AG20443 (cell line): ENCODE measurements at places on chromosomes 7 and 10.

GRCh38 chr10:77068969-77069368 is 568.6 kb downstream of the KCNMA1 start:
- no peak for DNase-seq

- no peak for DNase-seq
Observed at GRCh38 chr10:69242040-69242851, 22.1 kb downstream of the HKDC1 start.

- DNase-seq: no peak
Observed at GRCh38 chr7:98267303-98267702, 14.2 kb upstream of the BRI3 start.

DNA sequence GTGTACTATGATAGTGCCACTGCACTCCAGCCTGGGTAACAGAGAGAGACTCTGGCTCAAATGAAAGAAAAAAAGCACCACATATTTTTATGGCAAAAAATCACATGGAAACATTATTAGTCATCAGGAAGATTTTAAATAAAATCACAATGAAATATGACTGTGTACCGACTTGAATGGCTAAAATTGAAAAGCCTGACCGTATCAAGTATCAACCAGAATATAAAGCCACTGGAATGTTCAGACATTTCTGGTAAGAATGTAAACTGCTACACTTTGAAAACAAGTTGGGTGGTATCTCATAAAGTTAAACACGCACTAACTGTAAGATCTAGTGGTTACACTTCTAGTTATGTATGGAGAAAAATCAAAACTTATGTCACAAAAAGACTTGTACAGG is 306.7 kb upstream of the MBL2 start:
- no peak for DNase-seq

DNA sequence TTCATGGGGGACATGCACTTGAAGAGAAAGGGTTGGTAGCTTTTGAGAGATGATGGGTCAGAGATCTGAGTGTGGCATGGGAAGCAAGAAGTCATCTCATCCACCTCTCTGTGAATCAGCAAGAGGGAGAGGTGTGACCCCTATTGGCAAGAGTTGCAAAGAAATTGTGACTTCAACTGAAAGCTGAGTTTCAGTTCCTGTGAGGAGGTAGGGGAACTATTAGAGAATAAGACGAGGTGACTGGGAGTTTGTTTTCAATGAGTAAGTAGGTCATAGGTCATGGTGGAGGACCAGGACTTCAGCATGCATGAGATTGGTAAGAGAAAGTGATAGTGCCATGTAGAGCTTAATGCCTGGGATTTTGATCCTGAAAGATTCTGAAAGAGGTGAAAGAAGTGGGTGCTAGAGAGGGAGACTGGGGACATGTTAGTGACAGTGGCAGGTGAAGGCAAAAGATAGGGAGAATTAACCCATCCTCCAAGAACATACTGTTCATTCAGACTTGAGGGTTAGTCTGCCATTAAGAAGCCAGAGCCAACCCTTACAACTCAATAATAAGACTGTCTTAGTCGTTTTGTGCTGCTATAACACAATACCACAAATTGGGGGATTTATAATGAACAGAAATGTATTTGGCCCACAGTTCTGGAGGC is 75.5 kb upstream of the CAPZA2 start:
- no peak for DNase-seq

- no peak for DNase-seq
Observed at GRCh38 chr7:150695654-150696053, 10.1 kb downstream of the GIMAP2 start.

DNA sequence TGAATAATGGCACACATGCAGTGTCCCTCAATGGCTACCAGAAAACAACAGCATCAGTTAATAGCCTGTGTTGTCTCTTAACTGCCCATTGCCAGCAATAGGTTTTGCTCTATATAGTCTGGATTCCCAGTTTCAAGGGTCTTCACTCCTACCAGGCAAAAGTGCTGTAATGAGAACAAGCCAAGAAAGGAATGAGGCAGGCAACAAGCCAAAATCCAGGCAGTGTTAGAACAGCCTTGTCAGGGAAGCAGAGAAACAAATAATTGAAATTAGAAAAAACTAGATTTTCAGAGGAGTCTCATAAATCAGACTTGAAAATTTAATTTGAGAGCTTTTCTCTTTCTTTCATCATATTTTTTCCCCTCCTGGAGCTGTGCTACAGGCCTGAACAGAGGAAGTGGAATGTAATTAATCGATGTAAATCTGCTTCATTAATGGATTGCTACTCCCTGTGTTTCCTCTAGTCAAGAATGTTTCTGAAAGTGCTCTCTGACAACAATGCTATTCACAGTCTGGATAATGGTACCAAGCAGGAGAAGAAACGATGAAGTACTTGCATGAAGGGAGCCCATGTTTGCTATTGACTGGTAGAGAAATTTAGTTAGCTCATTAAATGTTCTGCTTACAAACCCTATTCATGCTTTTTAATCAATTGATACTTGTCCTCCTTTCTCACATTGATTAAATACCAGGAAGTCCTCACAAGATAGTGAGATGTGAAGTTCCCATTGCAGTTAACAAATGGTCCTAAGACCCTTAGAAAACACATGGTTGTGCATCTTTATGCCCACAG is 202.0 kb upstream of the LRRTM3 start:
- no peak for DNase-seq

DNA sequence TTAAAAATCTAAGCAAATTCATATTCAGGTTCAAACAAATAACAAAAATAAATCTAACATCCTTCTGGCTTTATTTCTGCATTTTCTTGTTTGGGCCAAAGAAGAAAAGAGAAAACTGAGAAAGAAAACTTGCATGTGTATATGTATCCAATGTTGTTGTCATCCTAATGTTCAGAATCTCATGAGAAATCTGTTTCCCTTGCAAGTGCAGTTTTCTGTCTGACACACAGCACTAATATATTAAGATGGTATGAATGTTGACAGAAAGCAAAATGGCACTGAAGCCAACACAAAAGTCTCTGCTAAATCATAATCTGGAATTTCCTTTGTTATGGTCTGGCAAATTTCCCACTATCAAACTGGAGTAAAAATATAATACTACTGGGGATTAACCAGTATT is 235.9 kb downstream of the HGF start:
- no peak for DNase-seq

- DNase-seq: no peak
Observed at GRCh38 chr10:32964270-32964669, 6.2 kb upstream of the ITGB1 start.

DNA sequence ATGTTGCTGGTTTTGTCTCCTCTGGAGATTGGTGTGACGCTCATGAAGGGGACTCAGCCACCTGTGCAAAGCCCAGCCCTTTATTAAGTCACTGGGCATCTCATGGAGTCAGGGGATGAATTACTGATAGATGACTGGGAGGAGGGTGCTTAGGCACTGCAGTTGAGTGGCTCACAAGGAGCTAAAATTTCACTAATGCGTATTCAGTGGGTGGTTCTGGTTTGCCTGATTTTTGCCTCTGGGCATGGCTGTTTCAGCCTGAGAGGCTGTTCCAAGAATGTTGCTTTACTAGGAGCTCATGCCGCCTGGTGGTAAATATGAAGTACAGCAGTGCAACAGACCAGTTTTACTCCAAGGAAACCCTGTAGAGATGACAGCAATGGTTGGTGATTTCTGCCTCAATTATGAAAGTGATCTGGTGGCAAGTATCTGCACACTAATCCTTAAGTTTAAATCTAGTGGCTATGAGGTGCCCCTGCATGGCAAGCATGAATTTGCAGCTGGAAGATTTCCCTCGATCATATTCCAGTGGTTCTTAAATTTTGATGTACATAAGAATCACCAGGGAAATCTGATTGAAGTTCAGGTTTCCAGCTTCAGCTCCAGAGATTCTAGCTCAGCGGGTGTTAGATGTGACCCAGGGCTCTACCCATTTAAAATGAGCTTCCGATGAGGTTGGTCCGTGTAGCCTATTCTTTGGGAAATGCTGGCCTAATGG is 19.9 kb downstream of the ACTA2 start:
- peak; percentile 76 for DNase-seq

DNA sequence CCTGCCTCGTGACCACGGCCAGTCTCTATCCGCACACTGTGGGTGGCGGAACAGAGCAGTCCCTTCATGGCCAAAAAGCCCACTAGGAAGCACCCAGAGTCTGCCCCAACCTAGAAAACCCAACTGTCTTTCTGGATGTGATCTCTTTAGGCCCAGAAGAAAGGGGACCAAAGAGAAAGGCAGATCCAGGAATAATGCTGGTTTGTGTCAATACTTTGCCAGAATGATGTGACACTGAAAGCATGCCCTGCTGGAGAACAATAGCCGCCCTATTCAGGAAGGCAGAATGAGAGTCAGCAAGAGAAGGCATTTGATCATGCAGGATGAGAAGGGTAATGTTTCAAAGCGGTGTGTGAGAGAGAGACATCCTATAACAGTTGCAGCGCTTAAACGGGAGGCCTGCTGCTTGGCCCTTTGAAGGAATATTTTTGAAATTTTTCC is 274.7 kb downstream of the USP6NL start:
- no peak for DNase-seq

DNA sequence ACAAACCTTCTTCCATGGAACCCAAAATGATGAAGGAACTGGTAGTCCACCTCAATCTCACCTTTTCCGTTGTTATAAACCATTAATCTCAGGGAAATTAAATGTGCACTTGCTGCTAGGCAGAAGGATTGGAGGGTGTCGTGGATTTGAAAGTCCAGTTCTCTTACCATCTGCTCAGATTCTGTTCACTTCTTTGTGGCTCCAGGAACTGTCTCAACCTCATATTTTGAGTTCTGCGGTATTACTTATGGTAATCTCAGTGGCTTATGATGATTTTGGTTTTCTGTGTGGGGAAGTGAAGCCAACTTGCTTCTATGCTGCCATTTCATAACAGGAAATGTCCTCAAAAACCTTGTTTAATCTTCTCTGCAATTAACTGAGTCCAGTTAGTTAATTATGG is 136.4 kb downstream of the CDC14C start:
- DNase-seq: no peak
